Stimulated activated CD8-positive, alpha-beta memory T cell treated with anti-CD3 and anti-CD28 coated beads, Interleukin-4, amount 100 ng/mL, for 1 hour (primary cell): ENCODE measurements at places on chromosomes 4 and X.

- DNase-seq = no peak
These were observed 60.2 kb downstream of the KCNIP4 start for GRCh38 chr4:21888195-21888976.

- DNase-seq = no peak
These were observed 71.8 kb downstream of the CHRDL1 start for GRCh38 chrX:110723844-110724243.

- DNase-seq = no peak
These were observed 303.6 kb upstream of the FAT1 start for GRCh38 chr4:187027272-187027671.

DNA sequence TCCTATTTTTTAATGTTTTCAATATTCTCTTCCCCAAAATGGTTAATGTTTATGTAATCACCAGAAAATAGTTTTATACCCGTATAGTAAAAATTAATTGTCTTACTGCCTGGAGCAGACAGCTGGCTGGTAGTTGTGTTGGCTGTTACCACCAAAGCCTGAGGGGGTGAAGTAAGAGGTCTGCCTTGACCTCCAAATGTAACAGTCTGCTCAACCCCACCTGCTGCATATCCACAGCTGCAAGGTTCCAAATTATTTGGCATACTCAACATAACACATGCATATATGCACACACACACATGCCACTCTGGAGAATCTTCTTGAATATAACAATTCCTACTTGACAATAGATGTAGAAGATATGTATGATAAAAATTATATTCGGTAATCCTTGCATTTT is 624.3 kb downstream of the ADGRL3 start:
- no peak for DNase-seq

DNA sequence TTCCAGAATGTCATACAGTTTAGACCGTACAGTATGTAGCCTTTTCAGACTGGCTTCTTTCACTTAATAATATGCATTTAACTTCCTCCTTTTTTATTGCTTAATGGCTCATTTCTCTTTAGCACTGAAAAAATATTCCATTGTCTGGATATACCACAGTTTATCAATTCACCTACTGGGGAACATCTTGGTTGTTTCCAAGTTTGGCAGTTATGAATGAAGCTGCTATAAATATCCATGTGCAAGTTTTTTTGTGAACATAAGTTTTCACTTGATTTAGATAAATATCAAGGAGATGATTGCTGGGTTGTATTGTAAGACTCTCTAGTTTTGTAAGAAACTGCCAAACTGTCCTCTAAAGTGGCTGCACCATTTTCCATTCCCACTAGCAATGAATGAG is 375.5 kb downstream of the PCDH18 start:
- no peak for DNase-seq

GRCh38 chrX:72308566-72309296 is 3.0 kb upstream of the CITED1 start:
- no peak for DNase-seq

- no peak for DNase-seq
These were observed 422.6 kb upstream of the DIPK2B start for GRCh38 chrX:45623266-45623665.

- DNase-seq = no peak
These were observed 9.7 kb downstream of the SOD3 start for GRCh38 chr4:24805067-24805466.

DNA sequence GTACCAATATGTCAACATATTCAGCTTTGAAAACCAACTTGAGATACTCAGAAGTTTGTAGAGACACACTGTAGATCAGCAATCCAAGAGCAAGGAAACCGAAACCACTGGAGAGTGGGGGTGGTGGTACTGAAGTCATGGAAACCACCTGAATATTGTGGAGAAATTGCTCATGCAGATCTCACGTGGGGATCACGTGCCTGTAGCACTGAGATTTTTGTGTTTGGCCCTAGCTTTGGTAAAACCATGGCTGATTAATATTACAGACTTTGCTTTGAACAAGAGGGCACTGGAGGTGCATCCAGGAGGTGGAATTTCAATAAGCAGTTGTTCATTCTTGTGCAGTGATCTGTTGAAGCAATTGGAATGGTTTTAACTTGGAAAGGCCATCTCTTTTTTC is 47.2 kb downstream of the GBA3 start:
- no peak for DNase-seq

- no peak for DNase-seq
These were observed 70.3 kb downstream of the CRMP1 start for GRCh38 chr4:5822619-5823018.

DNA sequence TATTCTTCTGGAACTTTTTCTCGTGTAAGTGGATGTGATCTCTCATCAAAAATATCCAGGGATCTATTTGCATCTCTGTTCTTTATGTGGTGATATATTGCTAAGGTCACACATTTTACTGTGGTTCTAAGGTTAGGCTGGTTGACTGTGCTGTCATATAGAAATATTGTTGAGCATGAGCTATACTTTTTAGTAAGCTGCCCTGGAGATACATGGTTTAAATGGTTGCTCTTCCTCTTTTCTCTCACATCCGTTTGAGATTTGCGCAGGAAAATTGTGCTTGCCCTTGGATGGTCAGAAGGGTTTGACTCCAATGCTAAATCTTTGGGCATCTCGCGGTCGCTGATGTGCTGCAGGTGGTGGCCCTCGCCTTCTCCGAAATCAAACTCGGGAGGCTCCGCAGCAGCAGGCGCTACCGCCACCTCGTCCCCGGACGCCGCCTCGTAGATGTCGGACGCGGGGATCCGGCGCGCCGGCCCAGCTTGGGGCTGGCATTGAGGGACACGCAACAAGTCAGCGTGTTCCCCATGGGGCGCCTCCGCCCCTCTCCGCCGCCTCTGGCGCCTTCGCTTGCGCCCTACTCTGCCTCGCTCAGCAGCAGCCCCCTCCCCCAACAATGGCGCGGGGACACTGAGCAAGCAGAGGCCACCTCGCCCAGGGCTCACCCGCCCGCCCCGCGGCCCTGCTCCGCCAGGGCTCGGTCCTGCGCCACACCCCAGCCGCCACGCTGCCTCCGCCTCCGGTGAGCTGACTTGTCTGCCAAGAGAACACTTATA is 154.5 kb downstream of the MSN start:
- no peak for DNase-seq

DNA sequence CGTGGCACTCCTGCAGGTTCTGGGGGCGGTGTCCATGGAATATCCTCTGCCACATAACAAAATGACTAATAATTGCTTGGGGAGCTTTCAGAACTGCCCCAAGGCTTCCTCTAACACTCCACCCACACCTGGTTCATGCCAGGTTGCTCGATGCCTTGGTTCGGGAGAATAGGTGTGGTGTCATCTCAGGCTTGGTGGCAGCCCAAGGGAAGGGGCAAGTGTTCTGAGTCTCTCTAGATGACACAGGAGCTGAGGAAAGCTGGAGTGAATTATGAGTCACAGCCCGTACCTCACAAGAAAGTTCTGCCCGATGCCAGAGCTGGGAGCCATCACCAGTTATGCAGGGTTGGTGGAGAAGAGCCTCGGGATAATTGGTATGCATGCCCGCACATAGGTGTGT is 14.7 kb downstream of the FTSJ1 start:
- DNase-seq = no peak

DNA sequence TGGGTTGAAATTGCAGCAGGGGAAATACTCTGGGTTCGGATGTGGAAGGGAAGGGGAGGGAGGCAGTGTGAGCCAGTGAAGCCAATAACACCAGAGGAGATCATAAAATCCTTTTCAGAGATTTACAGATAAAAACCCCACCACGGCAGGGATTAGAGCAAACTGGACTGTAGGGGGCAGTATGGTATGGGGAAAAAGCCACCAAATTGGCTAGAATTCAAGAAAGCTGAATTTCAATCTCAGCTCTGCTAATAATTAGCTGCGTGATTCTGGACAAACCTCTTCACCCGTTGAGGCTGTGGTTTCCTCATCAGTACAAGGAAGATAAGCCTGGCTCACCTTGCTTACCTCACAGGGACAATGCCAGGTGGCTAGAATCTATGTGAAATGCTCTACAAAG is 108.1 kb downstream of the ATG4A start:
- no peak for DNase-seq

GRCh38 chr4:4980621-4981230 is 38.5 kb downstream of the CYTL1 start:
- no peak for DNase-seq

GRCh38 chr4:141810038-141810711 is 173.8 kb downstream of the IL15 start:
- DNase-seq = no peak
